ENCODE measurements at places on chromosomes 16 and 17.

DNA sequence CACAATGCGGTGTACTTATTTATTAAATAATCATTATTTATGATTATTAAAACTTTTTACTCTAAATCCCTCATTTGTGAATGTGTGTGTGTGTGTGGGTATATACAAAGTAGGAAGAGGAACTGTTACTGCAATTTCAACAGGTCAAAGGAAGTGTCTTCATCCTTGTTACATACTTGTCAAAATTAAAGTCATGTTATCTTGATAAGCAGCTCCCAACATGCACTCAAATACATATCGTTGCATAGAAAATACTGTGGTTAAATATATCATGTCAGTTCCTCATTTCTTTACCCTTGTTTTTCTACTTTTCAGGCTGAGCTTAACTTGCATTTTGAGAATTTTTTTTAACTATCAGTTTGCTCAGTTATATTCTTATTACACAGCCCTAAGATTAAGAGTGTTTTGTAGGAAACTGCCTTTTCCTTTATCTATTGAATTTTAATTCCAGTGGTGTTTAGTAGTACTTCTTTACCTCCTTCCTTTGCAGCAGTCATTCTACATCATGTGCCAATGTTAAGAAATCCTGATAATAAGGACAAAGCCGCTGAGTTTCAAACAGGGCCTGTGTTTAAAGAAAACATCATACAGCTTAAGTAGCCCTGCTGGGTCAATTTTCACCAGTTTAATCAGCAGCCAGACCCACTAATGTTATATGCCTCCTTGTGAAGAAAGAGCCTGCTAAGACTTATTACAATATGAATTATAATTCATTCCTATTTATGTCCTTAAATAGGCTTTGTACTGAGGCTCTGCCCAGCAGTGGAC is 7.2 kb downstream of the EFCAB5 start:
- no peak for DNase-seq

- DNase-seq, result no peak
Observed at GRCh38 chr17:62652251-62653001, 25.0 kb downstream of the MRC2 start.

- DNase-seq, result no peak
Observed at GRCh38 chr16:20136446-20136968, 62.8 kb upstream of the GPR139 start.

DNA sequence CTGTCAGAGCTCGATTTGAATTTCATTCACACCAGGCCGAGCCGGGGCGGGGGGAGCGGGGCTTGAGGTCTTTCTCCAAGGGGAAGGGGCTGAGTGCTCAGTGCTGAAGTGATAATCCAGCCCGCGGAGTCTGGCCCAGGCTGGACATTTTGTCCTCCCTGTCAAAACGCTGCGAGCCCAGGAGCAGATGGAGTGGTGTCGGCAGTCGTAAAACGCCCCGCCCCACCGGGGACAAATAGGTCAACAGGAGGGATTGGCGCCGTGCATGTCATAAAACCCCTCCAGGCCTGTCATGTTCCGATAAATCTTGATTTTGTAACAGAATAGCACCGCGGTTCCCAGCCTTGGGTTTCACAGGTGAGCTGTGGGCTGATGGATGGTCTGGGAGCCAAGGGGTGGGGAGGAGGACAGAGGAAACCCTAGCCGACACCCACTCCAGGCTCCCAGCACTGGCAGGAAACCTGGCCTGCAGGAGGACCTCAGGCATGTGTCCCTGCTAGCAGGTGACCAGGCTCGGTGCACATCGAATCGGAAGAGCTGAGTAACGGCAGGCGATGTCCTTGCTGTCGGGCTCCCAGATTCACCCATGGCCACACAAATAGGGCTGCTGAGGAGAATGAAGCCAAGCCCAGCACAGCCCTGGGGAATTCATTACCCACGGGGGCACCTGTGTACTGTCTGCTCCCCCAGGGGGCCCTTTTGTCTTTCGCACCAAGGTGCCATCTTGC is 341.4 kb downstream of the FOXL1 start:
- no peak for DNase-seq

GRCh38 chr17:76356803-76357456 is 3.2 kb upstream of the PRPSAP1 start:
- no peak for DNase-seq

GRCh38 chr17:80361495-80362220 is 53.3 kb upstream of the ENDOV start:
- DNase-seq, result peak; percentile 31

- no peak for DNase-seq
Observed at GRCh38 chr16:86899757-86900156, 321.4 kb downstream of the FOXL1 start.

GRCh38 chr17:3474212-3474611 is 1.6 kb upstream of the ASPA start:
- no peak for DNase-seq

GRCh38 chr16:57479205-57479975 is 6.9 kb downstream of the DOK4 start:
- DNase-seq, result no peak

GRCh38 chr17:58327363-58328194 is 1.0 kb downstream of the TSPOAP1 start:
- DNase-seq, result no peak

GRCh38 chr16:84065536-84066132 is 23.0 kb upstream of the SLC38A8 start:
- no peak for DNase-seq

- no peak for DNase-seq
Observed at GRCh38 chr16:13264749-13265552, 363.6 kb downstream of the SHISA9 start.

DNA sequence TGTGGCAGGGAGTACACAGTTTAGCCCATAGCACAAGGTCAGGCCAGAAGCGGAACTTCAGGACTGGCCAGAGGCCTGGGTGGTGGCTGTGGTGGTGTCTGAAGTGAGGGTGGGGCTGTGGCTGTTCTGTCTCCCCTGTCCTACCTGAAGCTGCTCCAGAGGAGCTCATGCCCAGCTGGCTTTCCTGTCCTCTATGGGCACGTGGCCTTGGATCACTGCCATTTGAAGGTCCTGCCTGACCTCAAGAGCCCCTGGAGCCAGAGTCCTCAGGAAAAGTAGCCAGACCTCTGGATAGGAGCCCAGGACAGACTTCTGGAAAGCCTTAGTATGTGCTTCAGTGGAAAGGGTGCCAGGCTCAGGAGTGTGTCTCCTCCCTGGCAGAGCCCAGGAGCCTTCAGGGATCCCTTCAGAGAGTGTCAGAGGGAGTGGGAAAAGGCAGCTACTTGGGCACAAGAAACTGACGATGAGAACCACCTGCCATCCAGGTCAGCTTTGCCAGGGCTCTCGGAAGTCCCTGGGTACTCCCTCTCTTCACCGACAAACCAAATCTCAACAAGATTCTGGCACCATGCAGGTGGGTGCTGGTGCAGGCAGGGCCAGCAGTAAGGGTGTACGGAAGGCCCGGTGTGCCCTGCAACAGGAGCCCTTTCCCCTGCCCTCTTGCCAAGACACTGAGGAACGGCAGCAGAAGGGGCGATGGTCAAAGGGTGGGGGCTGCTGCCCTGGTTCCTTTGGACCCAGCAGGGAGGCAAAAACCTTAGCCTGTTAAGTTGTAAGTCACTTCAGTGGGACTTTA is 153.7 kb downstream of the NTN1 start:
- no peak for DNase-seq

- no peak for DNase-seq
Observed at GRCh38 chr16:56911771-56912571, 20.0 kb upstream of the HERPUD1 start.

GRCh38 chr17:16991349-16992009 is 19.6 kb upstream of the TNFRSF13B start:
- DNase-seq, result peak; percentile 87

- DNase-seq, result no peak
Observed at GRCh38 chr16:55811811-55812210, 21.1 kb downstream of the CES1 start.

GRCh38 chr16:52548261-52549010 is 1.5 kb upstream of the TOX3 start:
- DNase-seq, result no peak

GRCh38 chr16:1299012-1299867 is 10.2 kb upstream of the UBE2I start:
- DNase-seq, result no peak

DNA sequence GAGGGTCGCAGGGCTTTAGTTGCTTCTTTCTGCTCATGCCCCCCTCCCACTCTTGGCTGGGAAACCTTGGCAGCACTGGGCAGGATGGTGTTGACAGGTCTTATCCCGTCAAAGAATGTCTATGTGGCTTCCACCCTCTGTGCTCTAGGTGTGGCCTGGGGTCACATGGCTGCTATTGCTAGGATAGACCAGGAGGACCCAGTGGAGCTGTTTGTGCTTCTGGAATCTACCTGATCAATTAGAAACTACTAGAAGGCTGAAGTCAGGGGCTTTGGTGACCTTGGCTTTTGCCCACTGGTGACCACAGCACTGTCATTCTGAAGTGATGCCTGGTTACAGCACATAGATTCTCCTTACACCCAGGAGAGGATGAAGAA is 105.8 kb downstream of the CMIP start:
- no peak for DNase-seq

DNA sequence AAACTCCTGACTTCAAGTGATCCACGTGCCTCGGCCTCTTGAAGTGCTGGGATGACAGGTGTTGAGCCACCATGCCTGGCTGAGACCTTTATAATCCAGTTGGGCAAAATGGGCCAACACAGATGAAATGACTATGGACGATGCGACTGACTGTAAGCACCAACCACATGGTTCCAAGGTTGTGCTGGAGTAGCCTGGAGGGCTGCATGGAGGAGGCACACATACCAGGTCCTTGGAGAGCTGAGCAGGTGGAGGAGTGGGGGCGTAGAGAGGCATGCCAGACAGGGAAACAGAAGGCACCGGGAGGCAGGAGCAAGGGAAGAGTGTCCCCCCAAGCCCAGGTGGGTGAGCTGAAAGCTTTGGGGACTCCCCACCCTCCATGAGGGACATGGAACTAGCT is 85.2 kb downstream of the ABR start:
- no peak for DNase-seq

DNA sequence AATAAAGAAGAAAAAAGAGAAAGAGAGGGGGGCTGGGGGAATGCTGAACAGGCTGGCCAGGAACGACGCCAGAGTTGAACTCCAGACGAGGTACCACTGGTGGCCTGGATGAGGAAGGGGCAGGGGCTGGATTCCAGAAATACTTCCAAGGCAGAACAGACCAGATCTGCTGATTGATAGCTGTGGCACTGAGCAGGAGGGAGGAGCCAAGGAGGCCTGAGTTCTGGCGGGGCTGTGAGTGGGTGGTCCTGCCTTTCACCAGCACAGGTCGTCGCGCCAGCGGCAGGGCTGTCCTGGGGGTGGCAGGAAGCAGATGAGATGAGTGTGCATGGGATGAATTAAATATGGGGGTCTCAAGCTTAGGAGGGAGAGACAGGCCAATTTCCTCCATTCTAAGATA is 5.5 kb downstream of the CCDC42 start:
- DNase-seq, result no peak

- no peak for DNase-seq
Observed at GRCh38 chr17:79064026-79064425, 10.6 kb upstream of the ENGASE start.

- DNase-seq, result no peak
Observed at GRCh38 chr17:77254951-77255825, 114.4 kb downstream of the SEC14L1 start.

DNA sequence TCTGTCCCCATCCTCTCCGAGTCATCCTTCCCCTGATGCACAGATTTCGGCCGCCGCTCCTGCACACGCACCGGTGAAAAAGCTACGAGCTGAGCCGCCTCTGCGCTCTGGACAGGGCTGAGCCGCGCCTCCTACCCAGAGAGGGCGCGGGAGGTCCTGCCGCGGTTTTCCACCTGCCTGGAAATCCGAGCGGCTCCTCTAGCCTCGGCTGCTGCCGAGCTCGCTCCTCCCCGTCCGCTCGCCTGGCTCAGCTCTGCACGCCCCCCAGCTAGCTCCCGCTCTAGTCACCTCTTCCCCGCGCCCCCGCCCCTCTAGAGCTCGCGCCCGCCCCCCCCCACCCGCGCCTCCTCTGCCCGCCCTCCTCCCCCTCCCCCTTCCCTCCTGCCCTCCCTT is 198 bp upstream of the SHISA9 start:
- DNase-seq, result no peak

DNA sequence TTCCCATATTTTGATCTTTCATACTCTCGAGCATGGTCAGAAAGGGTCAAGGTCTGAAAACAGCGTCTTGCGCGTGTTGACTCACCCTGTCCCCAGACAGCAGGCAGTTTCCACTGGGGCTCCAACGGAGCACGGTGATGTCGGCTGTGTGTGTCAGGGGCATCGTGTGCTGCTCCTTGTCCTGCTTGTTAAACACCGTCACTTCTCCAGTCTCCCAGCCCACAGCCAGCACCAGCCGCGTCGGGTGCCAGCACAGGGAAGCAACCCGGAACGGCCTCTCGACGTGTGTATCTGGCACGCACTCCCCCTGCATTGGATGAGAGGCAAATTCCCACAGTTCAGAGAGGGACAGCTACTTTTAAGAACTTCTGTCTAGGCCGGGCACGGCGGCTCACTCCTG is 9.6 kb downstream of the IFT140 start:
- DNase-seq, result no peak

DNA sequence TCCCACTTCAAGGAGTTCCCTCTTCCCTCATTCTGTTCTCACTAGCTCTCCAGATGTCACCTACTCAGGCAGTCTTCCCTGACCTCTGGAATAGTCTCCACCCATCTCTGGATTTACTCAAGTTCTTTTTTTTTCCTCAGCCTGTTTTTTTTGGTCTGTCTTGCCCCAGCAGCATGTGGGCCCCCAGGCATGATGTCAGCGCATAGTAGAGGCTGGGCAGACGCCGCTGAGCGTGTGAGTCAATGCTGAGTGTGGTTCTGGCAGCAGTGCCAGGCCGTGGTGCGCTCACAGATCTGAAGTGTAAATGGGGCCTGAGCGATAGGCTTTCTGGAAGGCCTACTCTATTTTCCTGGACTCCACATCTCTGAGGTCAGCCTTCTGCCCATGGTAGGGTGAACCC is 2.7 kb upstream of the KCNJ18 start:
- peak; percentile 80 for DNase-seq

DNA sequence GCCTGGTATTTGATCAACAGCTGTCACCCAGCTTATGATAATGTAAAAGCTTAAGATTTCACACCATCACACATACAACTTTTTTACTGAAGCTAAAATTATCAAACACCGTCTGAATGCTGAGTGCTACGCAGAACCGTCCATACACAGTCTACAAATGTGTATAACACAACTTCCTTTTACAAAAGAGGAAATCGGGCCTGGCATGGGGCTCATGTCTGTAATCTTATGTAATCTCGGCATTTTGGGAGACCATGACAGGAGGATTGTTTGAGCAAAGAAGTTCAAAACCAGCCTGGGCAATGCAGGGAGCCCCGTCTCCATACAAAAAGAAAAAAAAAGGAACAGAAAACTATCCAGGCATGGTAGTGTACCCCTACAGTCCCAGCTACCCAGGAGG is 19.6 kb upstream of the QRICH2 start:
- no peak for DNase-seq

GRCh38 chr17:688100-688989 is 26.3 kb downstream of the VPS53 start:
- no peak for DNase-seq

GRCh38 chr16:88773812-88774291 is 11.2 kb downstream of the PIEZO1 start:
- peak; percentile 89 for DNase-seq
